ENCODE measurements at places on chromosomes 3 and 15.

DNA sequence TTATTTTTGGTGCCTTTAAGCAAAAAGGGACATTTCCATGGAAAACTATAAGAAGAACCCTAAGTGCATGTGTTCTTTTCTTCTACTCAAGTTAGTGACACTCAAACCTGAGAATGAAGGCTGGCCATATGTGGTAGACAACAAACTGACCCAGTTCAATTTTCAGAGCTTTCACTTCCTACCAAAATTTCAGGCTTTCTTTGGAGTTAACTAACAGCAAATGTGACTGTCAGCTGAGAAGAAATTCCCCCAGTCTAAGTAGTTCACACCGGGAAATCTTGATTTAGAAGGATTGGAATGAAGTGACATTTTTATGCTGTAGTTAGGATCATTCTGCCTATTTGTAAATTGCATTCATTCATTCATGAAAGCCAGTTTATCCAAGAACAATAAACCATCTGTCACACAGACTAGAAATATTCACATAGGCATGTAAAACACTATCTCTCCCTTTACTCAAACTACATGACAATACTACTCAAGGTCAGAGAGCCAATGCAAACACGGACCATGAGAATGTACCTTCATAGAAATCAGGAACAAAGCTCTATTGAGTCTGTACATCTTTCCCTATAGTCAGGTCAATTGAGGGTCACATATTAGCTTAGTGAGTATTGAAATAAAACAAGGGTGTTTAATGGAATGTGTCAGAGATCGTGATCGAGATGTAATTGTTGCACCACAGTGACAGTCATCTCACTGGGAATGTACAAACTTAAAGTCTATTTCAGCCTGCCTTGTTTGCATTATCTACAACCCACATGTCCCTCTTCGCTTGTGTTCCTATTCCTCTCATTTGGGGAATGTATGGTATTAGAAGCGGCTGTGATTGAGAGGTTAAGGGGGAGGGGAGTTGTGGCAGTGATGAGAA lies 113.8 kb upstream of the TGFBR2 start:
- DNase-seq = no peak

- DNase-seq = peak; percentile 9
These were observed 31.2 kb upstream of the TNIK start for GRCh38 chr3:171491361-171491760.

GRCh38 chr3:108398510-108398909 lies 102.2 kb downstream of the HHLA2 start:
- DNase-seq = no peak

- no peak for DNase-seq
These were observed 343.0 kb upstream of the PLSCR5 start for GRCh38 chr3:146948186-146948585.

DNA sequence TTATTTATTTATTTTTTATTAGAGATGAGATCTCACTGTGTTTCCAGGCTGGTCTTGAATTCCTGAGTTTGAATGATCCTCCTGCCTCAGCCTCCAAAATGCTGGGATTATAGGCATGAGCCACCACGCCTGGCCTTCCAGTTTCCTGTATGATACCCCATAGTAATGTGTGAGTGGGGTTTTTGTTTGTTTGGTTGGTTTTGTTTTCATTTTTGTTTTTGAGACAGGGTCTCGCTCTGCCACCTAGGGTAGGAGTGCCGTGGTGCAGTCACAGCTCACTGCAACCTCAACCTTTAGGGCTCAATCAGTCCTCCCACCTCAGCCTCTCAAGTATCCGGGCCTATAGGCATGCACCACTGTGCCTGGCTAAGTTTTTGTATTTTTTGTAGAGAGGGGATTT lies 30.9 kb downstream of the GOLM2 start:
- no peak for DNase-seq

DNA sequence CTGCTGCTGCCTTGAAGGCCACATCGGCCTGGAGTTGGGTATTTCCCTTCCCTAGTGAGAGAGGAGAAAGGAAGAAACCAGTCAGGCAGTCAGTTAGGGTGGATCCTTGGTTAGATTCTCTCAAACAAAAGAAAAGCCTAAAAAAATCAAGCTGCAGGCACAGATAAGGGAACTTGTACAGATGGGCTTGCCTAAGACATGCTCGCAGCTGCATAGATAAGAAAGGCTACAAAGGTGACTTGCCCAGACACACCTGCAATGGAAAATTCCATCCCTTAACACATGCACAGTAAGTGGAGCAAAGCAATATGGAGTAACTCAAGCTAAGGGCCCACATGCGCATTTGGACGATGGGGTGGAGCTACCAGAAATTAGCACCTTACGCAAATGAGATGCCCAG lies 199.7 kb upstream of the ARPP21 start:
- DNase-seq = no peak
